ENCODE measurements at places on chromosomes 3 and 15.

DNA sequence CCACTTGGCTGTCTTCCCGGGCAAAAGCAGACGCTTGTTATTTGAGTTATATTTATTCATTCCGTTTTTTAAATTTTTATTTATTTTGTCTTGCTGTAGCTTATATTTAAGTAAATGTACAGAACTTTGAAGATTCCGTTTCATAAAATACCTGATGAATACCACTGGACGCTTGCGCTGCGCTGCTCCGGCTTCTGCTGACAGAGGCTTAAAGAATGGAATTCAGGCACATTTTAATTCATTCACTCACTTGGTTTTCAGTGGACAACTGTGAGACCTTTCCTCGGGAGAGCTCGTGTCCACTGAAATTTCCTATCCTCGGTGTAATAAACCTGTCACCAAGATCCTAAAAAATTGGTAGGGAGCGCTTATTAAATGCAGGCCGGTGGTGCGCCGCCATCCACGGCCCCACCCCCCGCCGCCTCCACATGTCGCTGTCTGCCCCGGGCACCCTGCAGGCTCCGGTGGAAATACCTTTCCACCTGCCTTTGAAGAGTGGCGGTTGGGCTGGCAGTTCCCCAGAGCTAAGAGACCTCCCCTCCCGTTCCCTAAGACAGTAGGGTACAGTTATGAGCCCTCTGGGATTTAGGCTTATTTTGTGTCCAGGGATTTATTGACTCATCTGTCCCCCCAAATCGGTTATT, 62.5 kb upstream of the UBE2E1 start:
- no peak for DNase-seq

DNA sequence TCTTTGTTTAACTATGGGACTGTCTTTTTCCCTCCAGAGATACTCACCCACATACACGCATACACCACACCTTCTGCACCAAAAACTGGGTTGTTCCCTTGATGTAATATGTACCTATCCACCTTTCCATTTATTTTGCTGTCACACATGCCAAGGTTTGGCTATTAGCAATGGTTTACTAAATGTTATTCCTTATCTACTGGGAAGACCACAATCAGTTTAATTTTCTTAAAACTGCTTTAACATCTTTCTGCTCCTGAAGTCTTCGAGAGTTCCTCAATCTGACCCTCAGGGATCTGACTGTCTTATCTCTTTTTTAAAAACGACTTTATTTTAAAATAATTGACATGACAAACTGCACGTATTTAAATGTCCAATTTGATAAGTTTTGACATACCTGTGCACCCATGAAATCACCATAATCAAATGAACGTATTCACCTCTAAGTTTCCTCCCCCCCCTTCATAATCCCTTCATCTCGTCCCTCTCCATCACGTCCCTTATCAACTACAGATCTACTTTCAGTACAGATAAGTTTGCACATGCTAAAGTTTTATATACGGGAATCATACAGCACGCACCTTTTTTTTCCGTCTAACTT, 805 bp upstream of the TRPM7 start:
- no peak for DNase-seq

DNA sequence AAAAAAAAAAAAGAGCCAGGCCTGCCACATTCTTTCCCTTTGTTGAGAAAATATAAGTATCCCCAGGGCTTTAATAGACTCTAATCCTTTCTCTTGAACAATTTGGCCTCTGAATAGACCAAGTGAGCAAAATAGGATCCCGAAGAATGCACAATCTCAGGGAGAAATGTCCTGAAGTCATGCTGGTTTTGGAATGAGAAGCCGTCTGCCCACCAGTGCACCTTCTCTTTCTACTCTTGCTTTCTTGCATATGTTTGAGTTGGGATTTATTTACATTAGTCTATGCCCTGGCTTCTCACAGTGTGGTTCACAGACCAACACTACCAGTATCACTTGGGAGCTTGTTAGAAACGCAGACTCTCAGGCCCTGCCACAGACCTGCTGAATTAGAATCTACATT, 153.0 kb downstream of the ZNF621 start:
- DNase-seq, result no peak

DNA sequence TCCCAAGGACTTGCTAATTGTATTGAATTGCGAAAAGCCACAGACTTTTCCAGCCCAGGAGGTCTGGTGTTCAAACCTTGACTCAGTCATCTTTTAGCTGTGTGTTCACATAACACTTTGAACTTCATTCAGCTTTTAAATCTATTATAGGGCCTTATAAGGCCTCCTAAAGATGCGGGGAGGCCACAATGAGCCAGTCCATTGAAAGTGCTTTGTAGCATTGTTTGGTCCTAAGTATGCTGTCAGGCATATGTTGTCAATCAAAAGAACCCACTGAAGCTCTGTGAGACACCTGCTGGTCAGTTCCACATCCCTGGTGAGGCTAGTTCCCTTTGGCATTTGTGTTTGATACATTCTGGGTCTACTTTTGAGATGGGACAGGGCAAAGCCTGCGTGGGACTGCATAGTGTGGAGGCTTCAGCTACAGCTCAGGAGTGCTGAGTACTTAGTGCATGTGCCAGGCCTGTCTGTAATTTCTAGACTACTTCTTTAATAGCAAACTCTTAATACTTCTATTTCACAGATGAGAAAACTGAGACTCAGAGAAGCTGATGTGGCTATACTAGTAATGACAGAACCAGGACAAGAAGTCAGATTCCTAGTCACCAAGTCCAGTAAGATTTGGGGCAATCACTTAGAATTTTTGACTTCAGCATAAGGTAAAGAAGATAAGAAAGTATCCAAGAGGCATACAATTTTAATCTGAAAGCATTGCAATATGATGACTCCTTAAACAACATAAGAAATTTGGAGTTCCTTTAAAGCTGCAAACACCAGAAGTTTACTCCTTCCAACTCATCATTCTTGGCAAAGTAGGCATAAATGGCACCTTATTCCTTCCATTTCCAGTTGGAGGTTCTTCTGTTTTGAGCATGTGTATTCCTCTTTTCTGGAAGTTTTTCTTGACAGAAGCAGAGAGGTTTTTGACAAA, 213.0 kb downstream of the PDCD6IP start:
- no peak for DNase-seq

GRCh38 chr3:155079746-155080487, at the start of gene MME:
Gene MME, plus strand, starts transcription at chr3:155080319. Its CDS starts 3,849 bp downstream, at chr3:155084168.
- no peak for DNase-seq

GRCh38 chr3:64584179-64584578, 103.6 kb downstream of the ADAMTS9 start:
- no peak for DNase-seq

DNA sequence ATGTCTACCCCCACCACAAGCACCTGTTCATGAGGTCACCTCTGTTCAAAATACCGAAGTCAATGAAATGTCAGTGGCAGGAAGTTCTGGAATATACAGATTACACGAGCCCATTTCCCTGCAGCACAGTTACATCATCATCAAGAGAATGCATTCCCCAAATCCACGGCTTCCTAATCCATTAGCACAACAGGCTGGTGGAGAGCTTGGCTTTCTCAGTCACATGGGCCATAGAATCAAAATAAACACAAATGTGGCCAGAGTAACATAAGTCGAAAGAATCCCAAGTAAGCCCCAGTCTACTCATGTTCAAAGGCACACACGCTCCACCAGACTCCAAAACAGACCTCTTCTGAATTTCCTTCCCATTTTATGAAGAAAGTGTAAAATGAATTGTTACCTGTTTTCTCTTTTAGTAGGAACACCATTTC, 419.3 kb downstream of the MAGI1 start:
- peak; percentile 76 for DNase-seq

DNA sequence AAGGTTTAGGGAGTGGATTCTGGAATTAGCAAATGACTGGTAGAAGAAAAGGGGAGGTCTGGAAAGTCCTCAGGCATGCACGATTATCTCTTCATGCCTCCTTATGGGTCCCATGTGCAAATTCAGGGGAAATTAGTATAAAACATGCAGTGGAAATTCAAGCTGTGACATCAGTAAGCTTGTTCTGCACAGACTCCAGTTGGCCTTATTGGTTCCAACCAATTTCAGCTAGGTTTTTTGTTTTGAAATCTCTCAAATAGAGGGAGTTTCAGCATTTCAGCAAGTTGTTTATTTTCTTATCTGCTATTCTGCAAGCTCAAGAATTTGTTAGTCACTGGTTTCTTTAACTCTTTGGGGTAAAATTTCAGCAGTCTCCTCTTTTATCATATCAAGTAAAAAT, 774 bp upstream of the TMCO5A start:
- DNase-seq, result no peak

- DNase-seq, result no peak
Observed at GRCh38 chr3:48042071-48042760, 26.0 kb upstream of the MAP4 start.

DNA sequence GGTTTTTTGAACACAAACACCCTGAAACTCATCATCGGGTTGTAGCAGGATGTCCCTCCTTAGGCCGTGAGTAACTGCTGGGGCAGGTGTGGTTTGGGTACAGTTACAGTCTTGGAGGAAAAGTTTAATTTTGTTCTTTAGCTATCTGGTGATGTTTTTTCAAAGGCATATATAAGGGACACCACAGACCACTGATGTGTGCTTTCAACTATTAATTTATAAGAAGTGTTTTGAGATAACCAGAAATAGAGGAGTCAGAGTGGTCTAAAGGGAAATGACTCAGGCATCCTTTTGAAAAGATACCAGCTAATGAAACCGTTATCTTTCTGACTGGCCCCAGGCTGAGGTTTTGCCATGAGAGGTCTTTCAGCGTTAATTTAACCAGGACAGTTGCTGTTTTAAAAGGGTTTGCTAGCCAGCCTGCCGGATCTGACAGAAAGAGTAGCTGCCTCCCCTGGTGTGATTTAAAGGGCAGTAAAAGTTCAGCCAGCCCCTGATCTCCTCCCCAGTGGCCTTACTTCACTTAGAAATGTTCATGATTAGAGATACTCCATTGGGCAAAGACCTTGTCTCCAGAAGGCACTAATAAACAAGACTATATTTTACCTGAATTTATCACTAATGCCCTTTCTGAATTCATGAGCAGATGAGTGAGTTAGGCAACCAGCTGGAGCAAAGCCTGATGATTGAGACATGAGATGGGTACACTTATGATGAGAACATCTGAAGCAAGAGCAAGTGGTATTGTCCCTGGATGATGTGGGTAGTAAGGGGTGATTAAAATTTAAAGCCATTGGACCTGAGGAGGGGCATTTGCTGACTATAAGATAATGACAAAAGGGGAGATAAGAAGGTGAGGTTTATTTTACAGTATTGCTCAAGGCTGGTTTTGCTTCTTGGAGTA, 482.5 kb upstream of the TBL1XR1 start:
- DNase-seq, result peak; percentile 83

DNA sequence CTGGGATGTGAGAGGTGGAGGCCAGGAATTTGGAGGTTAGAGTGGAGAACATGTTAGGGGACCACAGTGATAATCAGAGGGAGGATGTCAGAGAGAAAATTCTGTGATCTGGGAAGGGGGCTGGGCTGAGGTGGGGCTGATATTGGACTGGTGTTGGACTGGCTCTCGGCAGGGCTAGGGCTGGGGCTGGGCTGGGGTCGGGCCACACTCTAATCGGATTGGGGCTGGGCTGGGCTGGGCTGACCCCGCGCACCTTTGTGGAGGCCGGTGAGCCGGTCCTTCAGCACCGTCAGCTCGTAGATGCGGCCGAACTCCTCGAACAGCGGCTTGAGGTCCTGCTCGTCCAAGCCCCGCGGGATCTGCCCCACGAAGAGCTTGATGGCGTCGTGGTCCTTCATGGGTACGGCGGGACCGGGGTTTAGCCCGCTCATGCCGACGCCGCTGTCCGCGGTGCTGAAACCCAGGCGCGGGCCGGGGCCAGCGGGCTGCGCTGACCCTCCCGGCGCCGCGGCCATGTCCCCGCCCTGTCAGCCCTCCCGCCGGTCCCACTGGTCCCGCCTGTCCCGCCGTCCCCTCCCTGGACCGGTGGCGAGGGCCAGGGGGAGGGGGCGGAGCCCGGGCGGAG, 485 bp downstream of the CELF6 start:
- DNase-seq, result no peak

DNA sequence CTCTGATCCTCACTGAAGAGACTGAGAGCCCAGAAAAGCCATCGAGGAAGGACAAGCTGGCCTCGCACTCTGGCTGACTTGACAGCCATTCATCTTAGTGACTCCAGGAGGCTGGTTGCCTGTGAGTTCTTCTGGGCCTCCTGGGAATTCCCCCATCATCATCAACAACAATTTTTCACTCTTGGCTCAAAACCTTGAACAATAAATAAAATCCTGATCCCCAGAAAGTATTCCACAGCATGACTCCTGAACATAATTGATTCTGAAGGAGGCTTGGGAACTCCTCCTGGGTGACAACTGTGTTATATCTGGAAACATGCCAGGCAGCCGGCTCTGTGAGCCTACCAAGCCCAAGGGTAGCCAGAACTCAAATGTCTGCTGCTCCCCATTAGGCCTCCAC, 188.6 kb downstream of the SHQ1 start:
- no peak for DNase-seq

- no peak for DNase-seq
Observed at GRCh38 chr15:69026355-69026754, 11.9 kb downstream of the NOX5 start.

DNA sequence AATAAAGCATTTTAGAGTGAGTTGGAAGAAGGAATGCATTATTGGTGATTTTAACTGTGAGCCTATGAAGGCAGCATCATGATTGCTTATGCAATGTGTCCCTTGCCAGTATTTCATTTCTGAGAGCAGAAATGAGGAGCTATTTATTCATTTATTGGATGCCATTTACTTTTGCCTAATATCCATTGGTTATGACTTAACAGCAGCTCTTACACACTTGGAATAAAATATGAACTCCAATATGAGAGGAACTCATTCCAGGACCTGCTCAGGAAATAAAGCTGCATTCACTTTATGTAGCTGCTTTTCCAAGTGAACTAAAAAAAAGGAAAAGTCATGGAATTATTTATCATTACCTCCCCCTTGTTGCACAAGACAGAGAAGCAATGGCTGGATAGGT, 280.1 kb downstream of the LRTM1 start:
- DNase-seq, result no peak

- DNase-seq, result peak; percentile 40
Observed at GRCh38 chr15:99125061-99125891, 20.4 kb downstream of the SYNM start.

- no peak for DNase-seq
Observed at GRCh38 chr3:8665407-8665896, 20.9 kb upstream of the SSUH2 start.

GRCh38 chr3:155549087-155549486, 195.8 kb downstream of the PLCH1 start:
- DNase-seq, result no peak

GRCh38 chr15:67150023-67150860, 84.8 kb downstream of the SMAD3 start:
- peak; percentile 90 for DNase-seq

DNA sequence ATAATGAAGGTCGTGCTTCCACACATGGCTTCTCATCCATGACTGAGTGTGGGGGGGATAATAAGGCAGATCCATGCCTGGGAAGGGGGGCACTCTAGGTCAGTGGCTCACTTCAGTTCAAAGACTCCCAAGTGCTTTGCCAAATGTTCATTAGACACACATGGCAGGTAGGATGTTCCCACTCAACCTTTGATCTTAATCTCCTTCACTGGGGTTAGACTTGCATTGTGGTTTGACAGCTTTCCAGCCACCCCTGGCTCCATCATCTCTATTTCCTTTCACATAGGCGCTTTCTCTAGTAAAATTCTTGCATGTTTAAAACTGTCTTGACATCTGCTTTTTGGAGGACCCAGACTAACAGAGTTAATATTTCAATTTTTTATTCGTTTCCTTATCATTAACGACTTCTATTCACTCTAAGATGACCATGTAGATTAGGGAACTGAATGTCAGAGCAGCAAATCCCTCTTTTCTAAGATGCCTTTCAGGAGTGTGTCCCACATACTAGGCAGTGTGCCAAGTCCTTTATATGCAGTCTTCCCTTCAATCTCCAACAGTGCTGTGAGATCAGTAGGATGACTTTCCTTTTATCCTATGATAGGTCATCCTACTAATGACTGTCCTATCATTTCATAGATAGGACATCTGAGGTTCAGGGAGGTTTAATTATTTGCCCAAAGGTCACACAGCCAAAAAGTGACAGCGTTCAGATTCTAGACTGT, 57.9 kb downstream of the BTD start:
- no peak for DNase-seq

All from dermis microvascular lymphatic vessel endothelial cell (primary cell).